KG1 (cell line): ENCODE measurements at places on chromosomes 5 and 9.

DNA sequence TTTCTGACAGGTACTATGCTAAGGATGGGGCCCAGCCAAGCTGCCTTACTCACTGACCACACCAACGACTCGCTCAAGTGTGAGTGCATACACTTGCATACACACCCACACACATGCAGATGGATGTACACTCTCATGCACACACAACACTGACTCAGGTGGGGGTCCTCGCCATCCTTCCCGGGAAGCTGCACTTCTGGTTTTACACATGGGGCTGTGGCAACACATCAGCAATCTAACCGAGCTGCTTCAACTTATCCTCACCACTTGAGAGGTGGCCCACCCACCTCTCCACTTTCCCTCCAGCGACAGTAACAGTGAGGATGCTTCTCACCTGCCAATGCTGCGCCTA is 67.2 kb upstream of the SLC25A51 start:
- no peak for DNase-seq

GRCh38 chr9:95511952-95512708 is 4.6 kb downstream of the PTCH1 start:
- DNase-seq = no peak

DNA sequence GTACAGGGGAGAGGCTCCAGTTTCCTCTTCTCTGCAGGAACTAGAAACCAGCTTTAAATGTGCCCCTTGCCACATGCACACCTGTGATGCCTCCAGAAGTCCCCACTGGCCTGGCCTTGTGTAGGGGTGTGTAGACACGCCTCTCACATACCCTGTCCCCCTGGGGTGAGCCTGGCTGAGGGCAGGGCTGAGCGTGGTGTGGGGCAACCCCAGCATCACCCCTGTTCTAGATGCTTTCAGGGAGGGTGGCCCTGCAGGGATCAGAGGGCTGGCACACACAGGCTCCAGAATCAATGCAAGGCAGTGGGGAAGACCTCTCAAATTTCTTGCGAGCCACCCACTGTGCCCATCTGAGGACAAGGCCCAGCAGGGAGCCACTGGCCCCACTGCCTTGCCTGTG is 54.7 kb downstream of the NXNL2 start:
- DNase-seq = no peak

GRCh38 chr5:88675708-88676636 is 207.0 kb downstream of the MEF2C start:
- DNase-seq = no peak

- no peak for DNase-seq
Observed at GRCh38 chr9:18979367-18979766, 53.6 kb downstream of the SAXO1 start.

DNA sequence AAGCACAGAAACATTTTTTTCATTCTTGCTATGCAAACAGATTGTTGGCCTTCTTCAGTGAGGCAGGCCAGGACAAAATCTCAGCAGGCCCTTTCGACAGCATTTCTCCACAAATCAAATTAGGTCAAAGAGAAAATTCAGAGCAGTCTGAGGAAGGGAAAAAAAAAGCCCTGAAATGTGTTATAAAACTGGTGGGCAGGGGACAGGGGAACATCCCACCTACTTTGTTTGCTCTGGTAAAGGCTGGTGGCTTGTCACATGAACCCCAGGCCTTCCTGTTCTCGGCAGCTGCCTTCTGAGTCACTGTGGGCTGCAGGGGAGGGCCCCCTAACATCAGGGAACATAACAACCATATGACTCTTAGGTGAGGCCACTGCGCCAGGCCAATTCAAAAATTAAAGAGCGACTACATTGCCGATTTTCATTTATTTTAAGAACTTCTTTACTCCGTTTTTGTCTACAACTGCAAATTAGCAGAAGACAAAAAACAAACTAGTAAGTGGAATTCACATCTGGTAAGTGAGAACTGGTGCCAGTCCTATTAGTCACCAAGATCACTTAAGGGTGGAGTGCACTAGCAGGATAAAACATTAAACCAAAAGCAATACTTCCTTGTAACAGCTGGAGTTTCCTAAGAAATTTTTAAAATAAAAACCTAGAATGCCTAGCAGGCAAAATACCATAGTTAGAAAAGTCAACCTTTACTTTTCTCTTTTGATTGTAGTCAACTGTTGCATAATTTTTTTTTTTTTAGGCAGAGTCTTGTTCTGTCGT is 46.2 kb upstream of the DENND4C start:
- DNase-seq = peak; percentile 47

DNA sequence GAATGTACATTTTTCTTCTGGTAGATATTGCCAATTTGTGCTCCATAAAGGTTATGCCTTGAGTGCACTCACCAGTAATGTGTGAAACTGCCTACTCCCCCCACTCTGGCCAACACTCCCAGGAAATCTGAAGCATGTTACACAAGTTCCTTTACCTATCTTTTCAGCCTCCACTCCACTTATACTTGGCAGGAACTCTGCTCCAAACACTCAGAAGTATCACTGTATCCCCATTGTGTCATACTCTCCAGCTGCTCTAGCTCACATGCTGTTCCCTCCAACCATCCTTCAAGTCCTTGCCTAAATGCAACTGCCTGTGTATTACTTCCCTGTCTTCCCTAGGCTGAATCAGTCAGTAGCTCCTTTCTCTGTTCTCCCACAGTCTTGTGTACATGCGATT is 28.3 kb downstream of the POU4F3 start:
- no peak for DNase-seq

DNA sequence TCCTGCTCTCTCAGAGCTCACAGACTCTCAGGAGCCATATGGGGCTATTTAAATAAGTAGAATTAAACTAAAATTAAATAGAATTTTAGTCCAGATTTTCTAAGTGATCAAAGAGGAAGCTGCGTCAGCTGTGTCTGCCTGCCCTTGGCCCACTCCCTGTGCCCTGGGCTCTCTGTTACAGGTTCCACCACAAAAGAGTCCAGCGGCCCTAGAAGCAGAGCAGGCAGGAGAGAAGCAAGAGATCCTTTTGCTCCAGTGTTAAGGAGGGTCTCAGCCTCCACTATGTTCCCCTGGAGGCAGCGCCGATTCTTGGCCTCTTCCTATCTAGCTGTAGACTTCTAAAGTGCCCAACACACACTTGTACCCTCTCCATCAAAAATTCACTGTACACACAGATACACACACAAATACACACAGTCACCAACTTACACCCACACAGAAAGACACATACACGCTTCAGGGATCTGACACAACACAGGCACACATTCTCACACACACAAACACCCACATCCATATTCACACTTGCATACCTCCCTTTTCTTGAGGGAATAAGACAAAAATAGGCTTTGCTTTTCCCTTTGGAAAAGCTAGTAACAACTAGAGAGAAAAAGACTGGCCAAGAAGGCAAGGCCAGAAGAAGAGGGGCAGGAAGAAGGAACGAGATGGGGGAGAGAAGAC is 5.5 kb upstream of the TNIP1 start:
- DNase-seq = no peak

GRCh38 chr9:95874989-95875304 is 544 bp upstream of the ERCC6L2 start:
- peak; percentile 66 for DNase-seq
